Mammary epithelial cell (primary cell): ENCODE measurements at places on chromosomes 13 and 19.

- no peak for DNase-seq
These were observed 536 bp upstream of the NCR1 start for GRCh38 chr19:54905421-54905802.

DNA sequence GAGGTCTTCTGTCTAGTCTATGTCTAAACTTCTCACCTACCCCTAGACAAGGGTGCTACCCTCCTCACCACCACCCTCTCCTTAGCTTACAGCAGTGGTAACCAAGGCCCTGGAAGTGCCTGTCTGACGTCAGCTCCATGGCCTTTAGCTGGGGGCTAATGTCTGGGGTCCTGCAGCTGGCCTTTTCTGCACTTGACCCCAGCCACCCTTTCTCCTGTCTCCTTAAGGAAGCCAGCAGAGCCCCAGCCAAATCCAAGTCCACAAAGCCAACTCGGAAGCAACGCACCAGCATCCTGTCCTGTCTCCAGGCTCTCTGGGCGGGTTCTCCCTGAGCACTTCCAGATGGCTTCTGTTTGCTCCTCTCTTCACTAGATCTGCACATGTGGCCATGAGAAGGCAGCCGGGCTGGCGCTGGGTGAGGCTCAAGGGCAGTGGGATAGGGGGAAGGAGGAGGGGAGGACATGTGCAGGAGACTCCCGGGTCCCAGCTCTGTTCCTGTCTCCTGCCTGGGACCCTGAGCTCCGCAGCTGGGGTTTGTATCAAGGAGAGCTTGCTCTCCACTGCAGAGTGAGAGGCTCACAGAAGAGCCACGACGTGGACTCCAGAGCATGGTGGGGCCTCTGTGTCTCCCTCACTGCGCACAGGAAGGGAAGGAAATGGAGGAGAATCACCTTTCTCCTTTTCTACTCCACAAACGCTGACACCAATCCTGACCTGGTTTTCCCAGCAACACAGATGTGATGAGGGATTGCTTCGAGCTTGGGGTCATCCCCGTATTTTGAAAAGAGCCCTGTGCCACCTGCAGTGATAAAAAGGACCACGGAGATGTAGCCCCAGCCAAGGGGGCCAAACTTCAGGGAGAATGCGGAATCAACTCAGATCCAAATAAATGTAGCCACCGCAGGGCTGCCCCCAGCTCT lies 204.2 kb downstream of the USP12 start:
- DNase-seq: no peak

DNA sequence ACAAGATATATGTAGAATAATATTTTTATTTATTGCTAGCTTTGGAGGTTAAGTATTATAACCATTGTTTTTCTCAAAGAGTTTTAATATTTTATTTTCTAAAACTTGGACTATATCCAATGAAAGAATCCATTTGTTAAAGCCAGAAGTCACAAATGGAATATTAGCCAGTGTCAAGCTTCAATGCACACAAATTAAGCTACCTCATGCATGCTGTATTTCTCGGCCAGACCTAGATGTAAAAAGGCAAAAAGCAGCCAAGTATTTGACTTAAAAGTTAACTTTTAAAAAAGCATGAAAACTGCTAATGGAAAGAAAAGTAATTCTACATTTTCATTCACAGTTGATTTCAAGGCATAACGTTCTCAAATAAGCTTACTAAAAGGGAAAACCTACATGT lies 160.0 kb upstream of the ATXN8OS start:
- DNase-seq: no peak

DNA sequence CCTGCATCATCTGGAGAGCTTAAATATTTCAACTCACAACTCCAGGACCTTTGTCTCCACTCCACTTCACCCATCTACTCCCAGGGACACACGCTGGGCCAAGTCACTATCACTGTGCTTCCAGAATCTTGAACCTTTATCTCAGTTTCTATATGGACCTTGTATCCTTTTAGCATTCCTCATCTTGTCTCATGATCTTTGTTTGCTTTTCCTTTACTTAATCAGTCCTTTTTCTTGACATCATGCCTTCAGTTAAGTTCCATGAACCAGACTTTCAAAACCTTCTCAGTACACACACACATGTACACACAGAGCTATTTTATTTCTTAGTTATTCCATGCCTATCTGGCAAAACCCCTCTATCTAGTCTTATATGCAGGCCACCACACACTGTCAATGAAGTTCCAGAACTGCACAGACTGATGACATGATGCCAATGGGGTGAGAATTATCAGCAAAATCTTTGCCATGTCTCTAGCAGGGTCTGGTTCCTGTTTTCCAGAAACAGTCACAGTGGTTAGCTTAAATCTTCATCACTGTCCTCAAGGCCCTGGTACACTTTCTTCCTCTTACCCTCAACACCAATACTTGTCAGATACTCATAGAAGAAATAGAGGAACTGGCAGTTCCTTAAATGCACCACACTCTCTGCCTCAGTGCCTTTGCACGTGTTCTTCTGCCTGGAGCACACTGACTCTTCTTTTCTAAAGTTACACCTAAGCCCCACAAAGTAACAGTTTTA lies 77.6 kb upstream of the STARD13 start:
- no peak for DNase-seq

GRCh38 chr13:113022391-113022744 lies 53.4 kb downstream of the MCF2L start:
- no peak for DNase-seq

DNA sequence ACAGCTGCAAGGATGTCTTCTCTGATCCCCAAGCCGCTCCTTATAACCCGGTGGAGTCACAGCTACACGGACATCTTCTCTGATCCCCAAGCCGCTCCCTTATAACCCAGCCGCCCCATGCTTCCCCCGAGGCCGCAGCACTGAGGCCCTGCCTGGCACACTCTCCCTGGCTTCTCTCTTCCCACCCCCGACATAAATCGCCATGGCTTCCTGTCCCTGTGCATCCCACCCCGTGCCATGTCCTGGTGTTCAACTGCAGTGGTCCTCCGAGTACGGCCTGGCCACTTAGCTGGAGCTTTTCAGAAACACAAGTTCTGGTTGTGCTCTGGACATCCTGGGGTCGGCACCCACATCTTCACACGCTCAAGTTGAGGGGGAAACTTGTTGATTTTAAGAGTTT lies 60.4 kb downstream of the RASA3 start:
- no peak for DNase-seq
